ENCODE measurements at places on chromosomes 11 and 22. TPM values are rescaled to one million over a fixed set of nuclear protein-coding genes. Genes with fewer than 3 reads are reported as not detected.

GRCh38 chr11:57121996-57122395, 59.8 kb upstream of the LRRC55 start:
- no peak for DNase-seq

DNA sequence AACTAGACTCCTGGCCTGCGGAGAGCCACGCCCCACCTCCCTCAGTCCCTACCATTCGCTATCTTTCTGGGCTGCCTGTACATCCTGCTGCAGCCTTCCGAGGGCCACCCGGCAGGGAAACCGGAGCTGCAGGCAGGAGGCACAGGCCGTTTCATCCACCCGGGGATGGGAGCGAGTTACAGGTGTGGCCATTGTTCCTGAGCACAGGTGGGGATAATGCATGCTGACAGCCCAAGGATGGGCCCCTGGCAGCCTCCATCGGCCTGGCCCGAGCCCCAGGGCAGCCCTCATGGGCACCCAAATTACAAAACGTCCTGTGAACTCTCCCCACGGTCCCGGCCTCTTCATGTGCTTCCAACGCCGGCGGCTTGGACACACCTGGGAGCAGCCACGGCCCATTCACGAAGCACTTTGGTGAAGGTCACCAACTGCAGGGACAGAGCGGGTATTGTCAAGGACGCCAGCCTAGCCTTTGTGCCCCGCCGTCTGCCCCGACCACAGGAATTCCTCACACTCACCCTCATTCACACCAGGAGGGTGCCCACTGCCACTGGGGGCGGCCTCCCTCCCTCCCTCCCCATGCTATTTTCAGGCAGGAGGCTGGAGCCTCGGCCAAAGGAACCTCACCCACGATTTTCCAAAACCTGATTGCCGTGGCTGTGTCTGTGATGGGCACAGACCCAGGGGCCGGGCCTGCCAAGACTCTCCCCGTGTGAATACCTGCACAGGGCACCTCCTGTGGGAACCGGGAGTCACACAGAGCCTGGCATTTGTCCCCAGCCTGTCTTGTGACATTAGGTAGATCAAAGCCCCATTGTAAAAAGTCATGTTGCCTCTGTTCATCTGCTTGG, 42.1 kb upstream of the MYEOV start:
- no peak for DNase-seq

- DNase-seq: no peak
Observed at GRCh38 chr11:30452842-30453241, 129.9 kb downstream of the ARL14EP start.

Gene FOLR2
- total RNA-seq: under 0.01 TPM

DNA sequence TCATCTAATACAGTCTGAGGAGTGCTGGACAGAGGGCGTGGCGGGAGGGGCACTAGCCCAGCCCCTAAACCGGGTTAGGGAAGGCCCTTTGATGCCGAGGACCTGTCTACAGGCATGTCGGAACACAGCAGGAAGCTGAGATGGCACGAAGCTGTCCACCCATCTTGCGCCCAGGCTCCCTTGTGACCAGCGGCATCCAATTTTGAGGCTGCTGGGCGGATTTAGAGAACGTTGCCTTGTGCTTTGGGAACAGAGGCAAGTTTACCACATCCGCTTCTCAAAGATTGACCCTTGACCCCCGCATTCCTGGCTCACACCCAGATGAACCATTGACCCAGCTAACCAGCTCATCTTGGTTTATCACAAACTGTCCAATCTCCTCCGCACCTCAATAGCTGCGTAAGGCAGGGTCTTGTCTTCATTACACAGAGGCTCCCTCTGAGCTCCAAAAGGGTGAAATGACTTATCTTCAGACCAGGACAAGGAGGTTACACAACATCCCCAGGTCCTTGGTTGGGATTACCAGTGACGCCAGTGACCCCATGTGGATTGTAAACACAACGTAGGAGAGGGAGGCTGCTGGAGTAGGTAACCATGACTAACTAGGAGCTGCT, 4.5 kb downstream of the FAM83F start:
- DNase-seq: peak; percentile 29

GRCh38 chr11:59368238-59369022, 9.7 kb downstream of the OR5AN1 start:
- DNase-seq: no peak

Gene APOBEC3B
- total RNA-seq: 1.6 TPM

Gene CST6
- not detected for total RNA-seq

- no peak for DNase-seq
Observed at GRCh38 chr11:33965032-33965431, 73.2 kb upstream of the LMO2 start.

DNA sequence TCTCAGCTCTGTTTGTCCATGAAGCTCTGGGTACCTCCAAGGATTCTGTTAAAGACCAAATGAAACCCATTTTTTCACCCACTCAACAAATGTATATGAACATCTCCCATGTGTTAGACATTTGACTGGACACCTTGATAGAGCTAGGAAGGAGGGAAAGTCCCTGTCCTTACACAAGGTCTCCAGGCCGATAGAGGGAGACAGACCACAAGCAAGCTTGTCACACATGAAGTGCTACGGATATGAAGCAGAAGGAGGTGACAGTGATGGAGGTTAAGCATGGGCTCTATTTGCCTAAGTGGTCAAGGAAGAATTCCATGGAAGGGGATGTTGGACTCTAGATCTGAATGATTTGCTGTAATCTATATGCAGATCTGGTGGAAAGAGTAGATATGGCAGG, 138.5 kb downstream of the MYO18B start:
- DNase-seq: no peak

DNA sequence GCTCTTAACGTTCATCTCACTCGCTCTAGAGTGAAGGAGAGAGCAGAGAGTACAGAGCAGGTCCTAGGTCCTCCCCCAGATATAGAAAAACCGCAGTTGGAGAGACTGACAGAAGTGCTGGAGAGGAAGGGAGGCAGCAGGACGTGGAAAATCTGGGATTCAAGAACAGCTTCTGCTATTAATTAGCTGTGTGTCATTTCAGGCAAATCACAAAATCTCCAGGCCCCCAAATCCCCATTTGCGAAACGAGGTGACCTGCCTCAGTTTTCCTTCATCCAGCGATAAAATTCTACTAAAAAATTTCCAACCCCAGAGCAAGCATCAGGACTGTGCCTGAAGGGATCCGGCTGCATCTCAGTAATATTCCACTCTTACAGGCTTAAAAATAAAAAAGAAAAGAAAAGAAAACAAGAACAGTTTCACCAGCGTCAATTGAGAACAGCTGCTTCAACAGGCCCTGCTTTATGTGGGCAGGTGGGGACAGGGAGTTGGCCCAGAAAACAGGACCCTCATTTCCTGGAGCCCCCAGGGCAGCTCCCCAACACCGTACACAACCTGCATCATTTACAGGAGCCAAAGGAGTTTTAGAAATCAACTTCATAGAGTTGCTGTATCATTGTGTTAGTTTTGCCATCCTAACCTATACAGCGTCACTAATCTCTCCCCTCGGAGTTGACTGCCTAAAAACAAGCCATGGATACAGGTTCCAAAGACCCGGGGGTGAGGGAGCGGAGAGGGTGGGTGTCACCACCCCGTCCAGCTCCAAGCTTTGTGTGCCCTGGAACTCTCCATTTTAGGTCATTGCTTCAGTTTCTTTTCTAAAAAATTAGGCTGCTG, 2.3 kb upstream of the MALAT1 start:
- DNase-seq: no peak

DNA sequence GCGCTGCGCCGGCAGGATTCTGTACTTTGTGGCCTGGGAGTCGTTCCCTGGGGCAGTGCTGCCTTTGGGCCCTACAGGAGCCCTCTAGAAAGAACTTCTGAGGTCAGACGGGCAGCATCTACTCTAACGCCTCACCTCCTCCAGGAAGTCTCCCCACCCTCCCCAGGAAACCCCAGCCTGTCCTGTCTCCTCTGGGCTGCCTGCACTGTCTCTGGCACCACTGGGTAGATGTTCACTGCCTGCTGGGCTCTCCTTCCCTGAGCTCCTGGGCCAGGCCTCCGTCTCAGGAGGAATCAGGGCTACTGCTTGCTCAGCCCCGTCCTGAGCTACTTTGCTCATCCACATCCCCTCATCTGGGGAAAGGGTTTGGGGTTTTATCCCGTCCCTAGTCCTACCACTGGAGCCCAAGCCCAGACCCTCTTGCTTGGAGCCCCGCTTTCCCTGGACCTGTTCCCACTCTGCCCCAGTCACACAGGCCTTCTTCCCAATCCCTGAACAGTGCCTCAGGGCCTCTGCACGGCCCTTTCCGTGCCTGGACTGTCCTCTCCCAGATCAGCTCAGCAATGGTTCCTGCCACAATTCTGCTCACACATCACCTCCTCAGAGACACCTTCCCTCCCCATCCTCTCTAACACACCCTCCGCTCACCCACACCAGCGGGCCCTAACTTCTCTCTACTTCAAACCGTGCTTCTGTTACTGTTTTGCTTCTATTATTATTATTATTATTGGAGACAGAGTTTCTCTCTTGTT, 11.3 kb upstream of the TREH start:
- DNase-seq: no peak

Gene SLC22A6
- not detected for total RNA-seq

- DNase-seq: no peak
Observed at GRCh38 chr11:109085708-109086373, 336.1 kb upstream of the C11orf87 start.

- no peak for DNase-seq
Observed at GRCh38 chr22:31958625-31959239, 14.4 kb downstream of the YWHAH start.

DNA sequence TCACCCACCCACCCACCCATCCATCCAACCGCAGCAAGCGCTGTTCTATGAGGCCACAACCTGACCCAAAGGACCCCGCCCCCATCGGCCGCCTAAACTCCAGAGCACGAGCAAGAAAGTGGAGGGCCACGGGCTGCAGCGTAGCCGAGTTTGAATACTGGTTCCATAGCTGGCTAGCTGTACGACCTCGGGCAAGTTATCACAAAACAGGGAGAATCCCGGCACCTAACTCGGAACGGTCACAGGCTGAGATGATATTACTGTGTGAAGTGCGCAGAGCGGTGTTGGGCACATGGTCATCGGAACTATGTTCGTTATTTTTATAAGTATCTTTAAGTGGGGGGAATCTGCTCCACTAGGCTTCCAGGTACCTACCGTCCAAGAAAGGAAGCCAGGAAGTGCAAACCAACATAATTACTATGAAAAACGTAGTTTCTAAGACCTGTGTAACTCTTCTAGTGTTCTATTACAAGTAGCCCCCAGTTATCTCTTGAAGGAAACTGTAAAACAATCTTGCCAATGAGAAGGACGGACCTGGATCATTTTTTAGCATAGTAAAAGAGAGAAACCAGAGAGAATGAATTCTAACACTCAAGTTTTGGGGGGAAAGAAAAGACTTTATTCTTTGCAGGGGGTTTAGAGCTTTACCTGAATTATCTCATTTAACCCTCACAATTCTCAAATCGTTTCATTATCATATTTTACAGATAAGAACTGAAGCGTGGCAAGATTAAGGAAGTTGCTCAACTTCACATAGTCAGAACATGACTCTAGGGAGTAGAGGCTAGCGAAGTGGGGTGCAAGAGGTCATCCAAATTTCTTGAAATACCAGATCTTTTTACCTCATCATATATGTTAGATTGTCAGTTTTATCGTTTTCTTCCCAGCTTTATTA, 663 bp upstream of the BUD13 start:
- DNase-seq: peak; percentile 15

Gene OR5I1
- total RNA-seq: not detected

- DNase-seq: no peak
Observed at GRCh38 chr11:99535406-99535805, 514.7 kb downstream of the CNTN5 start.

DNA sequence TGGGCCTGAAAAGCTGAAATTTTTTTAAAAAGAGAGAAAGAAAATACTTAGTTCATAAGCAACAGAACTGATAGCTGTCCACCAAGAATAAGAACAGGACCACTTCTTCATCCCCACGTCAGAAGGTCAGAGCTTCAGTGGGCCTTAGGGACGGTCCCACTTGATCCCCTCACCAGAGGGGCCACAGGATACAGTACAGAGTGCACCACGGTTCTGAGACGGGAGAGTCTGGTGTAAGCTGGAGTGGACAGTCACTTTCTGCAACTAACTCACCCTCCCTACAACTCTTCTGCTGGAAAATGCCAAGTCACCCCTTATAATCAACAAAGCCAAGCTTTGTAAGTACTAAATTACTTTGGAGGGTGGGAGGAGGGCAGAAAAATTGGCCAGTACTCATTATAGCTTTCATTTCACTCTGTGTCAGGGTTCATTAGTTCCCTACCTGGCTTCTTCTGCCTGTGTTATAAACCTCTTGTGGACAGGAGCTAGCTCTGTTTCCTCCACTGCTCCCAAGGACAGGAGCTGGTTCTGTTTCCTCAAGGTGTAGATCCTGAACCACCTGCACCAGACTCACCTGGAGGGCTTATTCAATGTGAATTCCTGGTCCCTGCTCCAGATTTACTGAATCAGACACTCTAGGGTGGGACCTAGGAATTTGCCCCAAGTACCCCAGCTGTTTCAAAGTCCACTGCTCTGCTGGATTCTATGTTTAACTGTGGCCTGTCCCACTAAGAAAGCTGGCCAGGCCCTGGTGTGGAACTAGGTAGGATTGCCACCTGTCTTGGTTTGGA, 39.6 kb downstream of the SCGB1A1 start:
- no peak for DNase-seq

- DNase-seq: no peak
Observed at GRCh38 chr22:28582806-28583205, 96.8 kb downstream of the TTC28 start.

DNA sequence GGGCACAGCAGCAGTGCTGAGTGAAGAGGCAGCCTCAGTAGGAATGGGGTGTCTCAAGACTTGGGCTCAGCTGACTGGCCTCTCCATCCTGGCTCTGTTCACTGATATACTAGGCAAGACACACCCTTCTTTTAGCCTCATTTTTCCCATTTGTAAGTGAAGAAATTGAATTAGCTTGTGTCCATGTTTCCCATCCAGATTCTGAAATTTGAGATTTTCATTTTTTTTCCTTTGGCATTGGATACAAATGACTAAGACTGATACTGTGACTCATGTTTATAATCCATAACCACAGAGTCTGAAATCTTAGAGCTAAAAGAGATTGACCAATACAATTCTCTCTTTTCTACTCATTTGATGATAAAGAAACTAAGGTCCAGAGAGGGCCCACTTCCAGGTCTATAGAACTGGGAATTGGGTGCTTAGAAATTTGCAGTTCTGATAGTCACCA, 110.9 kb downstream of the KCNC1 start:
- DNase-seq: no peak

- no peak for DNase-seq
Observed at GRCh38 chr11:123460012-123460700, 30.1 kb downstream of the GRAMD1B start.

Gene COMT
- total RNA-seq: 416 TPM

GRCh38 chr11:126713806-126714205, 286.8 kb downstream of the KIRREL3 start:
- DNase-seq: no peak

GRCh38 chr11:2892215-2892966, 6.8 kb upstream of the CDKN1C start:
- DNase-seq: peak; percentile 67
